ENCODE measurements at places on chromosomes 11 and 22.

DNA sequence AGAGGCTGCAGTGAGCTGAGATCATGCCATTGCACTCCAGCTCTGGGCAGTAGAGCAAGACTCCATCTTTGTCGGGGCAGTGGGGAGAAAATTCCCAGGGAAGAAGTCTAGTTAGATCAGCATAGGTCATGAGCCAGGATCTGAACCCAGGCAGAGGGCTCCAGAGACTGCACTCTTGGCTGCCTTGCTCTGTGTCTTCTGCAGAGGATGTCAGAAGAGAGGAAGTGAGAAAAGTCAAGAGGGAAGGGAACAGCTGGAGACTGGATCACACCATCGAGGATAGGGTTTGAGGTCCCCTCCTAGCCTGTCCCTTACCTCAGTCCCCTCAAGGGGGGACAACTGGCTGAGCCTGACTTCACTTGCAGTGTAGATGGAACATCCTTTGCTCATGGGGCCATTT, 5.8 kb downstream of the MYOD1 start:
- no peak for DNase-seq

GRCh38 chr11:117313828-117314768, 2.0 kb downstream of the BACE1 start:
- no peak for DNase-seq

- DNase-seq, result no peak
Observed at GRCh38 chr11:106959386-106959785, 58.9 kb downstream of the GUCY1A2 start.

DNA sequence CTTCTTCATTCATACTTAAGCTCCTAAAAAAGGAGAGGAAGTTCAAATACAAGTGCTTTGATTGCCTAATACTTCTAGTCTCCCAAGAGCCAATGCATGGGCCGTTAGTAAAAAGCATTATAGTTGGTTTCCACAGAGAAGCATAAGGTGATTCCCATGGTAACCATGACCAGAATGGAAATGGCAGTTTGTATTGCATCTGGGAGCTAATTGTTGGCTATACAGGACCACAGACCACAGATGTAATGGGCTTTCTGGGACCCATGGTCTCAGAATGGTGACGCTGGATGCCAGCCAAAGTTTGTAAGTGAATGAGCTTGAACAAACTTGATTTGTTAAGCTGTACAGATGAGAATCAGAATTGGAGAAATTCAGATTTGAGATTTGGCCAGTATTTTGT, 333.9 kb upstream of the C11orf87 start:
- no peak for DNase-seq

DNA sequence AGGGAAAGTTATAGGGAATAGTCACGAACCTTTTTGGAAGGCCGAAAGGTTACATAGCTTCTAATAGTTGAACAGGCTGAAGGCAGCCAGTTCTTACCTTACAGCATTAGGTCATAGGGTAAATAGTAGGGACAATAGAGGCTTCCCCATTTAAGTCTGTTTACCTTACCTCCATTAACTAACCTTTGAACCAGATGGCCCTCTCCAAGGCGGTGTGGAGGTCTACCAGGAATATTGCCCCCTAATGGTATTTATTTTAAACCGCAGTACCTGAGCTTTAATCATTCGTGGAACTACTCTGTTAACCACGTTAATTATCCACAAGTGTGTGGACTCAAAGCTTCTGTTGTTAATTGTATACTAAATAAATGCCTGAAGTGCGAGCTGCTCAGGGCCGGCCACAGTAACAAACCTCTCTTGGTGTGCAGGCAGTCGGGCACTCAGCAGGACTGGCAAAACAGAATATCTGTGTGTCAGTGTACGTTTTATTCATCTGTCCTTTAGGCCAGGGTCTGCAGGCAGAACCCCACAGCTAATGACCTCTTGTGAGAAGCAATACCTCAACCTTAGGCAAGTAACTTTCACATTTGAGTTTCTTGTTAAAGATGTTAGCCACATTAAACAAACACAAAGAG, 81.7 kb downstream of the PRCP start:
- no peak for DNase-seq

GRCh38 chr11:71272161-71272560, 19.8 kb upstream of the SHANK2 start:
- DNase-seq, result no peak

GRCh38 chr11:120256178-120256577, 16.2 kb downstream of the POU2F3 start:
- DNase-seq, result no peak

DNA sequence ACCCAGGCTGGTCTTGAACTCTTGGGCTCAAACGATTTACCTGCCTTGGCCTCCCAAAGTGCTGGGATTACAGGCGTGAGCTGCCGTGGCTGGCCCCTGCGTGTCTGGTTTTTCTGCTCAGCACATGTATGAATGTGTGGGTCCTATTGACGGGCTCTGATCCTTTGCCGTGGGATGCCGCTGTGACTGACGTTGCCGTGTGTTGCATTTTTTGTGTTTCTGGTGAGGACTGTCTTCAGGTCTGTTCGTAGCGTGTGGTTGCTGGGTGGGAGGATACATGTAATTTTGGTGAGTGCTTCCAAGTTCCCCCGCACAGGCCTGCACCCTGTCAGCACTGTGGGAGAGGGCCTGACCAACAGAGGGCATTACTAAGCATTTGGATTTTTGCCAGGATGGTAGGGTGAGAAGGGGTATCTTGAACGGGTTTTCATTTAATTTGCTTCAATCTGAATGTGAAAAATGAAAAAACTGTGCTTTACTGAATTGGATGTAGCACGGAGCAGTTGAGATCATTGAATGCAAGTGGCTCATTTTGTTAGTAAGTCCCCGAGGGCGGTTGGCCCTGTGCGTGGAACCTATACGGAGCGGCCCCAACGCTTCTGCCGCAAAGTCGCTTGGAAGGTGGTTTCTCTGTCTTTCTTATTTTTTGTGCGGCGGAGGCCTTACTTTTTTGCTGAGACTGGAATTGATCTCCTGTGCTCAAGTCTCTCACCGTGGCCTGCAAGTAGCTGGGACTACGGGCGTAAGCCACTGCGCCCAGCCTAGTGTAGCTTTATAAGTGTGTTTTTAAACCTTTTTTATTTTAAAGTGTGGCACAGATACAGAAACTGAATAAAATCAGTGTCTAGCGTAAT, 8.2 kb downstream of the ZBED4 start:
- DNase-seq, result no peak

DNA sequence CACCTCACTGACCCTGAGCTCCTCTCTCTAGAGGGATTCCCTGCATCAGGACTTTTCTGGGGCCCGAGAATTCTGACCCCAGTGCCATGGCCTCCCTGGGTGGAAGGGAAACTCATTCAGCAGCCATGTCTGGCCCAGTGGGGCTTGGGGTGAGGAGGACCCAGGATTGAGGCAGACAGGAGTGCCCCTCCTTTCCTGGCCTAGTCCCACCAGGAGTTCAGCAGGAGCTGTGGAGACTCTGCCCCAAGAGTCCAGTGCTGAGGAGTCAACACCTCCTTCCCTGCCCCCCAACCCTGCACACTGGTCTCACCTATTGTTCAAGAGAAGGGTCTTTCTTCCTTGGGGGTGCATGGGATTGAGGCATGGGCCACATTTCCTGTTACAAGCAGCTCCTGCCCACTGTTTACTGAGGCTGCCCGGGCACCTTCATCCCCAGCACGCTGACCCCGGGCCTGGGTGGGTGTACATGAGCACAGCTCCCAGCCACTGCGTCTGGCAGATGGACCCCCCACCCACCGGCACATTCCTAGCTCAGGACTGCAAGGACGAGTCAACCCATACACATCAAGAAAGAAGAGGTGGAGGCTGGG, 33.9 kb downstream of the ALX4 start:
- DNase-seq, result no peak

DNA sequence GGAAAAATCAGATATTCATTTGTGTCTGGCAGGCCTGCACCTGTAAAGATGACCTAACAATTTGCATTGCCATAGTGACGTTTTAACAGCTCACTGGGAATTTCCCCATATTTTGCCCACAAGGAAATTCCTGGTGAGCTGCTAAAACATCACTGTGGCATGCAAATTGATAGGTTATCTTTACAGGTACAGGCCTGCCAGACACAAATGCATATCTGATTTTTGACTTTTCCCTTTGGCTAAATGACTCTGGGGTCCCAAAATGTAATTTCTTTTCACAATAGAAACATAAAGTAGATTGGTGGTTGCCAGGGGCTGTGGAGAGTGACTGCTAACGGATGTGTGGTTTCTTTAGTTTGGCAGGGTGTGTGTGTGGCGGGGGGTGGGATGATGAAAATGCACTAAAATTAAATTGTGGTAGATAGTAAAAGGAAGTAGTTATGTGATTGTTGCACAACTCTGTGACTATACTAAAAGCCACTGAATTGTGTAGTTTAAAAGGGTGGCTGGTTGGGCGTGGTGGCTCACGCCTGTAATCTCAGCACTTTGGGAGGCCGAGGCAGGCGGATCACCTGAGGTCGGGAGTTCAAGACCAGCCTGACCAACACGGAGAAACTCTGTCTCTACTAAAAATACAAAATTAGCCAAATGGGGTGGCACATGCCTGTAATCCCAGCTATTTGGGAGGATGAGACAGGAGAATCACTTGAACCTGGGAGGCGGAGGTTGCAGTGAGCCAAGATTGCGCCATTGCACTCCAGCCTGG, 18.5 kb upstream of the FEZ1 start:
- DNase-seq, result peak; percentile 36

DNA sequence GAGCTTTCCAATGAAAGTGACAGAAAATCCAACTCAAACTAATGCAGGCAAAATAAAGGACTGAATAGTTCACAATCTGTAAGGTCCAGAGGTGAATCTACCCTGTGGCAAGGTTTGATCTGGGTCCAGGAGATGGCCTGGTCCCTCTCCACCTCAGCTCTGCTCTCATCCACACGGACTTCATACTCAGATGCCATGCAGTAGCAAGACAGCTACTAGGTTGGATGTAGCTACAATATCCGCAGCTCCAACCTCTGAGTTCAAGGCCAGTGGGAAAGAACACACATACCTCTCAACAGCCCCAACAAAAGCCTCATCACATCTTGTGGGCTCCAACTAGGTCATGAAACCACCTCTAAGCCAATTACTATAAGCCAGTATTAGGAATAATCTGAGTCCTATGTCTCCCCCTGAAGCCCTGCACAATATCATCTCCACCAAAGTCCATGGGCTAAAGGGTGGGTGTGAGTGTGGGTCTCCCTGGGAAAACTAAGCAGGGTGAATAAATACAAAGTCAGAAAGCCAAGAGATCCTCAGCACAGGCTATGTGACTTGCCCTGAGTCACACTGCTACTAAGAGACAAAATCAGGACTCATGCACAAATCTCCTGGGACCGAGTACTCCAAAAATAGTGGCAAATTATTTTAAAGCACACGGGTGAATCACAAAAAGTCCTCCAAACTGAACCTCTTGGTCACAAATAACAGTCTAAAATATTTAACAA, 78.8 kb downstream of the LARGE1 start:
- no peak for DNase-seq

GRCh38 chr11:86106916-86107315, 38.0 kb upstream of the PICALM start:
- no peak for DNase-seq

DNA sequence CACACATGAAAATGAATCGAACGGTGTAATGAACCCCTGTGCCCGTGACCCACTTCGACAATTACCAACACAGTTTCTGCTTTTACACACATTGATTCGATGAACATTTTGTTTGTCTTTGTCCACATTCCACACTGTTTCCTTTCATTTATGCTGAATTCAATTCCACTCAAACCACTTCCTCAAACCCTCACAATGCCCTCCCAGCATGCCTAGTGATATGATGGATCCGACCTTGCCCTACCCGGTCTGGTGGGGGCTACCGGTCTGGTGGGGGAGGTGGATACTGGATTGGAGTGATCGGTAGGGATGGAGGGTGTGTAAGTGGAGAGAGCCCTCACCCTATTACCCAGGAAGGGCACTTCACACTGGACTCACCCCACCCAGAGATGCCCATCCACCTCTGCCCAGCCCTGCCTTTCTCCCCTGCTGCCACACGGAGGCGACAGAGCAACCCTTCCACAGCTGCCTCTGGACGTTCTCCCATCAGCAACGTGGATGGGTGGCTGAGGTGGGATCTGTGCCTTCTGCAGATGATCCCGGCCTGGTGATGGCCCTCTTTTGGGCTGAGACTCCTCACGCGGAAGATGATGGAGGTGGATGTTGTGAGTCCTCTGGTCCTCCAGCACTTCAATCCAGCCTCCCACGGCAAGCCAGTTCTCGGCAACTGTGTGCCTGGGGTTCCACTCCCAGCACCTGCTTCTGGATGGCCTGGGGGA, 33.0 kb upstream of the P2RY2 start:
- DNase-seq, result peak; percentile 24

All from activated effector memory CD4-positive, alpha-beta T cell treated with Interleukin-2 at 50 U/mL for 16 hours (primary cell).